Right atrium auricular region (tissue), 2 donors: ENCODE measurements at places on chromosomes 4 and X. TPM values are rescaled to one million over a fixed set of nuclear protein-coding genes. Genes with fewer than 3 reads are reported as not detected.

Gene AMBN
- total RNA-seq: not detected

- DNase-seq: no peak
These were observed 35.0 kb upstream of the RASGEF1B start for GRCh38 chr4:81506731-81507130.

DNA sequence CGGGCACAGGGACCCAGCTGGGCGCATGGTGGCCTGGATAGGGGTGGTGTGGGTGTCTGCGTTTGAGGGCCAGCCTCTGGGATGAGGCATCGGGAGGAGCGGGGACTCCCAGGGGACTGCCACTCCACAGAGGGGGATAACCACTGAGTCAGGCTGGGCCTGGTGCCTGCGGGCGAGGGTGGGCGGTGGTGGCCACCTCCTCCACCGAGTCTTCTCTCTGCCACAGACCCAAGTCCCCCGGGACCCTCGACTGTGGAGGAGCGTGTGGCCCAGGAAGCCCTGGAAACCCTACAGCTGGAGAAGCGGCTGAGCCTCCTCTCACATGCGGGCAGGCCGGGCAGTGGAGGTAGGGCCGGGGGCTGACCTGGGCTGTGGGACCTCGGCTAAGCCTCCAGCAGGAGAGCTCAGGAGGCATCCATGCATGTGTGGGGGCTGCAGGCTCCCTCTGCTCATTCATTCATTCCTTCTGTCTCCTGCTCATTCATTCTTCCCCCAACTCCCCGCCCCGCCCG is 26.4 kb downstream of the DOK7 start:
- no peak for DNase-seq

GRCh38 chrX:14573161-14573560 is 43.8 kb downstream of the GLRA2 start:
- no peak for DNase-seq

Gene DIPK2B
- total RNA-seq: 14.4 TPM
